AG04450 (cell line): ENCODE measurements at places on chromosomes 1 and 21.

DNA sequence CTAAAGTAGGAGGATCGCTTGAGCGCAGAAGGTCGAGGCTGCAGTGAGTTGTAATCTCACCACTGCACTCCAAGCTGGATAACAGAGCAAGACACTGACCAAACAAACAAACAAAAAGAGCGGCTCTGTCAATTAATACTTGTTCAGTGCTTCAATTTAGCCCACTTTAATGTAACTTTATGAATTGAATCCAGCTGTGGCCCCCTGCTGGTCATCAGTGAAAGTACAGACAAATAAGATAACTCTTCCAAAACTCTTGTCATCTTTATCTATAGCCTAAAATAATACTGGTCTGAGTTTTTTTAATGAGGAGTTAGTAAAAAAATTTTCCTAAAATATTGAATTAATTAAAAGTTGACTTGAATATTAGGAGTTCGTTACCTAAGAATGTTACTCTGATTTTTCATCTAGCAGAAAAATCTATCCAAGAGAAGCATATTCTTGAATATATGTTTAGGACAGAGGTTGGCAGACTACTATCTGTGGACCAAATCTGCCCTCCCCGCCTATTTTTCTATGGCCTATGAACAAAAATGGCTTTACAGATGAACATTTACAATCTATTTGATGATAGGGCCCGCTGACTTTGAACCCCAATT, 26.1 kb downstream of the ATP5PF start:
- DNase-seq, result peak; percentile 23

GRCh38 chr1:228902781-228903433, 167.6 kb downstream of the RHOU start:
- DNase-seq, result peak; percentile 97

GRCh38 chr1:163171826-163172225, 30.9 kb downstream of the RGS5 start:
- no peak for DNase-seq

GRCh38 chr1:66685265-66685664, 67.0 kb upstream of the DYNLT5 start:
- DNase-seq, result no peak

- no peak for DNase-seq
Observed at GRCh38 chr1:223683586-223684487, 18.3 kb upstream of the CAPN8 start.

GRCh38 chr1:43338001-43338400, 383 bp downstream of the MPL start:
- no peak for DNase-seq

DNA sequence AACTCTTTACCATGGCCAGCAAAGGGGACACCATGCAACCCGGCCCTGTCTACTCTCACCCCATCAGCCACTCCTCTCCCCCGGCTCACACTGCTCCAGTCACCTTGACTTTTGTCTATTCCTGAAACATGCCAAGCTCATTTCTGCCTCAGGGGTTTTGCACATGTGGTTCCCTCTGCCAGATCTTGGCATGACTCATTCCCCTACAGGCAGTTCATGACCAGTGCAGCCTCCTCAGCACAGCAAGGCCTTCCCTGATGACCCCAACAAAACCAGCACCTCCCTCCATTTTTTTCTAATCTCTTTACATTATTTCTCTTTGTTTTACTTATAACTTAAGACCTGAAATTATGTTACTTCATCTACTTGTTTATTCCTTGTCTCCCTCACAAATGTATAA, 58.6 kb upstream of the GJB5 start:
- DNase-seq, result no peak

GRCh38 chr1:174072581-174072980, 50.4 kb upstream of the RC3H1 start:
- no peak for DNase-seq

DNA sequence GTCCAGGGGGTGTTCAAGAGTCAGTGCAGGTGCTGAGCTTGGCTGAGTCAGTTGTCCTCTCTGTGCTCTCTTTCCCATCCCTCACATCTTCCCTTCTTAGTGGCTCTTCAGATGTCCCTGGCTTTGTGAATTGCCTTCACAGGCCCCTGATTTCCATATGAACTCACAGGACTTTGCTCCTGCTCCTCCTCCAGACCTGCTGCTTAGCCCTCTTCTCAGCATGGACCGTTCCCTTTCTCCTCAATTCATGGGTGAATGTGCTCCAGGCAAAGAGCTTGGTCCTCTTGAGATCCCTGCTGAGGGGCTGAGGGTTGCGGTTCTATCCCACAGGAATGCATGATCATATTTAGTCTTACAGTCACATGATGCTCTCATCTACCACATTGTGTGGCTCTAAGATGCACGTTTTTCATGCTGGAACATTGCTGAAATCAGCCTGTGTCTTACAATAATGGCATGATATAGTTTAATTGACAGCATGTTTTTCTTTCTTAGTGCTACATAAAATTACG, 30.5 kb downstream of the CACNA1E start:
- no peak for DNase-seq

- DNase-seq, result no peak
Observed at GRCh38 chr1:174289644-174290310, 130.5 kb downstream of the RABGAP1L start.

- DNase-seq, result no peak
Observed at GRCh38 chr1:164783778-164784555, 225.0 kb downstream of the PBX1 start.
